ENCODE measurements at places on chromosomes 1 and 21.

GRCh38 chr1:186792870-186793581 lies 35.7 kb upstream of the PLA2G4A start:
- DNase-seq: no peak

- DNase-seq: no peak
These were observed 73.9 kb downstream of the SLC66A1 start for GRCh38 chr1:19385869-19386591.

GRCh38 chr1:234999513-234999940 lies 129.1 kb downstream of the TOMM20 start:
- no peak for DNase-seq

- DNase-seq: no peak
These were observed 27.2 kb downstream of the RASSF5 start for GRCh38 chr1:206534552-206534951.

DNA sequence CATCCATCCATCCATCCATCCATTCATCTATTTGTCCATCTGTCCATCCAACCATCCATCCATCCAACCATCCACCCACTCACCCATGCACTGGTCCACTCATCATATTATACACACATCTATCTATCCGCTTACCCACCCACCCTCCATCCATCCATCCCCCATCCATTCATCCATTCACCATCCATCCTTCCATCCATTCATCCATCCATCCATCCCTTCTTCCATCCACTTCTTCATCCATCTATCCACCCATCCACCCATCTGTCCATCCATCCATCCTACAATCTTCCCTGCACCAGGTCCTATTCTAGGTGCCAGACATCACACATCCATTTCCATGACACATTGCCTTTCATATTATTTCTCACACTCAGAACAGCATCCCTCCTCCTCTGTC lies 87.1 kb upstream of the ROR1 start:
- no peak for DNase-seq

DNA sequence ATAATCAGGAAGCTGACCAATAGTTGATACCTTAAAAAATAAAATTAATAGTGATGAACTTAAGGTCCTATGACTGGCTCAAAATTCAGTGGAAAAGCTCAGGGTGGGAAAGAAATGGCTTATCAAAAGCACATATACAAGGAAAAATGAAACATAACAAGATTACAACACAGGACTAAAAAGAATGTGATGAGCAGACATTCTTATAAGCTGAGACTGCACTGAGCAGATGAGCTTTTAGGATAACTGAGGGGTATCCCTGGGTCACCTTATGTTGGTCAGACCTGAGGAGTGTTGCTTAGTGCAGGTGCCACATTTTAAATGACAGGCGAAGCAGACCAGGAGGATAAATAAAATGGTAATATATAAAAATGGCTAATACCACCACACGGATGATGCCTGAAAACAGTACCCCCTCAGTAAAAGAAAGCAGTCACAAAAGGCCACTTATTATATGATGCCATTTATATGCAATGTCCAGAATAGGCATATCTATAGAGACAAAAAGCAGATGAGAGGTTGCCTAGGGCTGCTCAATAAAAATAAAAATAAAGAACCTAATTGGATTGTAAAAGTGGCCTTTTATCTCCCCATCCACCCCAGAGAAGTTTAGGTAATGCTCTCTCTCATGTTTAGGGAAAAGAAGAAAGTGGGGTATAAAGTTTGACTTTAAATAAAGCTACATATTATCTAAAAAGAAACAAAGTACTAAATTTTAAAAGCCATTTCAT lies 163.9 kb downstream of the SLC45A1 start:
- DNase-seq: no peak

DNA sequence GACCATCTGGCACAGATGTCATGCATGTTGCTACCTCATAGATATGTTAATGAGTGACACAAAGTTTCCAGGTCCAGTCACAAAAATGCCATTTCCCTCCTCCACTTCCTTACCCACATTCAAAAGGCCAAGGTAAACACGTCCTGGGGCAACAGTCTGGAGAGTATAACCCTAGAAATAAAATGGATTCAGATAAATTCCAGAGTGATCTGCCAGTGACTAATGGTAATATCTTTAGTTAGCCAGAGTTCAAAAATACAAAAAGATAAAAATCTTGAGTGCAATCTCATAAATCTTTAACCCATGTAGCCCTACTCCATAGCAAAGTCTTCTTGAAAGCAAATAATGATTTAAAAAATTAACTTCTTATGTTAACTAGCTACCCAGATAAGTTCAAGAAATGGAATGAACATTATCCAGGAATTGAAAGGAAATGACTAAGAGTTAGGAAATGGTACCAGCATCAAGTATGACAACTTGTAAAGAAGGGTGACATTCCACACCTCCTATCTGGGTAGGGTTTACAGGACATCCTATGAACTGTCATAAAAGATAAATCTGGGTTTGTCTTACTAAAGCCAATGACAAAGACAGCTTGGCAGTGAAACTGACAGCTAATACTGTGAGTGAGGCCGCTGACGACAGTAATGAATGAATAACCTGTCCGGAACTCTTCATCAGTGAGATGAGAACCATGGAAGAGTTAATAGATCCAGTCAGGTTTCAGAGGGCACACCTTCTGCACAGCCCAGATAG lies 18.1 kb downstream of the RGS2 start:
- no peak for DNase-seq

DNA sequence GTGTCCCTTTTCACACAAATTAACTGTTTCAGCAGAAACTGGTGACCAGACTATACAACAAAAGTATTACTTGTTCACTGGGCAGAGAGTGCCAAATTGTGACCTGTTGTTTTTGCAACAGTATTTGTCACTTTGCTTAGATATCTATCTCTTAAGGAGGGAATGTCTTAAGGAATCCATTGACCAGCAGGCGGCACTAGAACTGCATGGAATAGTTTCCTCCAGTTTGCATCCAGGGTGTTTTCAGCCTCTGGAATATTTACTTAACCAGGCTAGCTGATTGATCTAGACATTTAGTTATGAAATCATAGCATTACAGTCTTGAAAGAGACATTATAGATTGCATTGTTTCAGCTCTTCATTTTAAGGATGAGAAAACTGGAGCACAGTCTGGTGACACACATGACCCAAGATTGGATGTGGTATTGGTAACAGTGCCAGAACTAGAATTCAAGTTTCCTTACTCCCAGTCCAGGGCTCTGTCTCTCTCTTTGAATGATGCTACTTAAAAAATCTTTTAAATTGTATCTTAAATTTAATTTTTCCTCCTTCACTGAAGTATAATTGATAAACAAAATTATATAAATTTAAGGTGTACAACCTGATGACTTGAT lies 16.9 kb downstream of the RPTN start:
- DNase-seq: no peak

GRCh38 chr1:68174738-68175113 lies 57.6 kb downstream of the WLS start:
- no peak for DNase-seq

GRCh38 chr1:32538887-32539583 lies at the start of gene ZBTB8A:
TSS of gene ZBTB8A (plus strand) at chr1:32539427. CDS start at chr1:32592932, 53,505 bp downstream.
- no peak for DNase-seq

- DNase-seq: no peak
These were observed 2.6 kb downstream of the RSPH1 start for GRCh38 chr21:42493109-42494060.

DNA sequence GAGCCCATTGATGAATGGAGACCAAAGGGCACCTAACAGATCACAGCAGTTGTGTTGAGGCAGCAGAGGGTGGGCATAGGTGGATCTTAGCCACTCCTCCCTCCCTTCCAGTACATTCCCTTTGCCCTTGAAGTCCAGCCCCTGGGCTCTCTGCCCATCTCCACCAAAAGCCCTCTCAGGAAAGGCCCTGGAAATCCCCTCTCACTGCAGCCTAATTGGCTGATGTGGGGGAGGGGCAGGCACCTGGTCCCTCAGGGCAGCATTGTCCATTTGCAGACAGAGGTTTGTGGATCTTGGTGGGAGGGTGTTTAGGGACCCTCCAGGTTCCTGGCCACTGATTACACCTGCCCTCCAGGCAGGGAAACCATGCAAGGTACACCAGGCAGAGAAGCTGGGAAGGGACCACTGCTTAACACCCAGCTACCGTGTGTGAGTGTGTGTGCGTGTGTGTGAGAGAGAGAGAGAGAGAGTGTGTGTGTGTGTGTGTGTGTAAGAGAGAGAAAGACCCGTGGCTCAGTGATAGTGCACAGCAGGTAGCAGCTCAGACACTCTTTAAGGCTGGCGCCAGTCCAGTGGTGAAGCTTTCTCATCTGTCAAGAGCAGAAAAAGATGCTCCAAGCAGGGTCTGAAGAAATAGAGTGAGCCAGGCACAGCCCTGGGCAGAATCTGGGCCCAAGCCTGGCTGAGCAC lies 71.1 kb downstream of the MATN1 start:
- DNase-seq: no peak

GRCh38 chr1:207959141-207959825 lies 48.4 kb upstream of the CD34 start:
- no peak for DNase-seq

DNA sequence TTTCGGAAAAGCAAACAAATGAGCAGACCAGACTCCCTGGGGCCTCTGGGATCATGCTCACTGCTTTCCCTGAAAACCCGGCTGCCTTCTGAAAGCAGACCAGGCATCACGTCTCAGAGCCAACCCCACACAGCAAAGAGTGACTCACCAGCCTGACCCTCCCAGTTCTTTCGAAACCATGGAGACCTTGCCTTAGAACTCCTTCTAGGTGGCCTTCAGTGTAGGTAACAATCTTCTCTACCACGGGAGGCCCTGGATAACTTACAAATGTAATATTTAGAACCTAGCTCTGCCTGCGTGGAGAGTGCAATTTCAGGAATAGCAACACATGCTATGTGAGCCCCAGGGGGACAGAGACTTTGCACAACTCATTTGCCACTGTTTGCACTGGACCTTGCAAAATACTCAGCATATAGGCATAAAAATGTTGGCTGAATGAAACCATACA lies 105.2 kb downstream of the SUSD4 start:
- DNase-seq: no peak

DNA sequence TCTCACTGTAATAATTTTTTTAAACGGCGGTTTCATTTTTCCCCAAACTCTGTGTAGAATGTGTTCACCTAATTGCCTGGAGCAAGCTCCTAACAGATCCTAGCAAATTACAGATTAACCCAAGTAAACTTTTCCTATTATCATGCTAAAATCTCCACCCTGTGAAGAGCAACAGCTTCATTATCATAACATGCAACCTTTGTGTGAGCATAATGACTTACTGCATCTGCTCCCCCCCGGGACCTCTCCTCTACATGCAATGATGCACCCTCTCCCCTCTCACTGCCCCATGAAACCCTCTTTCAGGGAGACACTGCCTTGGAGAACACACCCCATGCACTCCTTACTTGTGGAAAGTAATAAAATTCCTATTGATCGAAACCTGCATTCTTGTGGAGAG lies 717.0 kb upstream of the TMPRSS15 start:
- DNase-seq: no peak

DNA sequence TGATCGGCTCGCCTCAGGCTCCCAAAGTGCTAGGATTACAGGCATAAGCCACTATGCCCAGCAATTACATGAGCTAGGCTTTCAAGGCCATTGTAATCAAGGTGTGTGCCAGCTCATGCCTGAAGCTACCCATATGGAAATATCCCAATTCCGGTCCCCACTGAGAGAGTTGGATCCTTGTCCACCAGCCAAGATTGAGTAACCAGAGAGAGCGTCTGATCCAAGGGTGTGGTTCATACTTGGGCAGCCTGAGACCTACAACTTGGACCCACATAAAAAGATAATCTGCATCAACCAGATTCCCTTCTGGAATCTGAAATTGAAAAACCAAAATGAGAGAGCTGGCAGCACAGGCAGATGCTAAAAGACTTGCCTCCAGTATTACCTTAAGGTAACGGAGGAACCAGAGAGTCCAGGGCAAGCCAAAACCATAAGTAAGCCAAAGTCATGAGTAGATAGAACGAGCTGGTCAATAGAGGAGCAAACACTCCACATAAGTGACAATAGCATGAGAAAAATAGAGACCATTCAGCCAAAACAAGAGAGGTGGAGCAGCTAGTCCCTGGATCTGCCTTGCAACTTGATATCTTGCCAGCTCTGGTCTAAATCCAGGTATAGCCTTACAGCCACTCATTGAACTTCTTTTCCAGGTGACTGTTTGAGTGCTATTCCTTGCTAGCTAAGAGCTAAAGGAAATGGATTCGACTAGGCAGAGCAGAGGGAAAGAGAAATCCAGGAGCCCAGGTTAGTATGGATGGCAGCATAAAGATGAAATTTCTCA lies 63.8 kb upstream of the ATP1A1 start:
- DNase-seq: no peak

DNA sequence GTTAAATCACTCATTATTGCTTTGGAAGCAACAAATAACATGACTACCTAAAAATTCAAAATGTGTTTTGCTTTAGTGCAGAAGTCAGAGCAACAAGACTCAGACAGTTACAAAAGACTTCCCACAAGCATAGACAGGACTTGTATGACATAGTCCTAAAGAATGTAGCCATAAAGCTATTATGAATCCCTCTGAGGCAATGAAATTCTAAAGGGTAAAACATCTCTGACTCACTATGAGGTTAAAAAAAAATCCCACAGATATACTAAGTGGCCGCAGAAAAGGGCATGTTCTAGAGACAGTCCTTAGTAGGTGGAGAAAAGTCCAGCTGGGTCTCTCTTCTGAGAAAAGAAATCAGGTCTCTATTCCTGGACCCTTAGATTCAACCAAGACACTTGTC lies 4.9 kb downstream of the PRKAB2 start:
- DNase-seq: no peak

DNA sequence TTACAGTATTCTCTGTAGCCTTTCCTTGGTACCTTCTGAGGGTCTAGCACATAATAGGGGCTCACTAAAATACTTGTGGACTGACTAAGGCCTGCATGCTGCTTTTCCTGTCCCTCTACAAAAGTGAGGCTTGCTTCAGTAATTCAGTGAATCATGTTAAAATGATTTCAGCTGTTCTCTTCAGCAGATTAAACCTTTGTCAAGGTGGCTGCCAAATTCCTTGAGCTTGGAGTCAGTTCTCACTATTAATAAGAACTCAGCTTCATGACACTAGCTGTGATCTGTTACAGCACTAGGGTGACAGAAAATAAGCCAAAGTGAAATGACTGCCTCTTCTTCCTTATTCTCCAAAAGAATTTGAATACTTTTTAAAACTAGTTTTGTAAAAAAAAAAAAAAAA lies 128.8 kb downstream of the KCNN3 start:
- DNase-seq: no peak

DNA sequence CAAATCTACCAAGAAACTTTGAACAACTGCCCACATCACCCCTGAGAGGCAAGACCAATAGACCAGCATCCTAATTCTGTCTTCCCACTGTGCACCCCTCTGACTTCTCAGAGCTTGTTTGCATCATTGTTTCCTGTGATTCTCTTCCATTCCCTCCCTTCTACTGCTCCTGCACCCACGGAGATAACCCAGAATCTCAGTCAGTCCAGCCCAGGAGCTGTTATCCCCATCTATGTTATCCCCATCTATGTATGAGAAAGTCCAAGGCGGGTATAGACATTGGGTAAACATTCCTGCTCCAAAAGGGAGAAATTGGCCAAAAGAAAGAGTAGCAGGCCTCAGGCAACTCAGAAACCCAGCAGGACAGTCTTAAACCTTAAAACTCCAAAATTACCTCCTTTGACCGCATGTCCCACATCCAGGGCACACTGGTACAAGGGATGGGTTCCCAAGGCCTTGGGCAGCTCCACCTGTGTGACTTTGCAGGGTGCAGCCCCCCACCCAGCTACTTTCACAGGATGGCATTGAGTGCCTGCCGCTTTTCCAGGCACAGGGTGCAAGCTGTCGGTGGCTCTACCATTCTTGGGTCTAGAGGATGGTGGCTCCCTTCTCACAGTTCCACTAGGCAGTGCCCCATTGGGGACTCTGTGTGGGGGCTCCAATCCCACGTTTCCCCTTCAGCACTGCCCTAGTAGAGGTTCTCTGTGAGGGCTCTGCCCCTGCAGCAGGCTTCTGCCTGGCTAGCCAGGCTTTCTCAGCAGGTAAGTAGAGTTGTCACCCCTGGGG lies 414.8 kb downstream of the NPHP4 start:
- no peak for DNase-seq
